ENCODE measurements at places on chromosomes 11 and 22.
A peak's percentile ranks its signal among the peaks of the same experiment; 100 is the strongest.

GRCh38 chr11:10777806-10778205, 26.8 kb downstream of the CTR9 start:
- DNase-seq = no peak

DNA sequence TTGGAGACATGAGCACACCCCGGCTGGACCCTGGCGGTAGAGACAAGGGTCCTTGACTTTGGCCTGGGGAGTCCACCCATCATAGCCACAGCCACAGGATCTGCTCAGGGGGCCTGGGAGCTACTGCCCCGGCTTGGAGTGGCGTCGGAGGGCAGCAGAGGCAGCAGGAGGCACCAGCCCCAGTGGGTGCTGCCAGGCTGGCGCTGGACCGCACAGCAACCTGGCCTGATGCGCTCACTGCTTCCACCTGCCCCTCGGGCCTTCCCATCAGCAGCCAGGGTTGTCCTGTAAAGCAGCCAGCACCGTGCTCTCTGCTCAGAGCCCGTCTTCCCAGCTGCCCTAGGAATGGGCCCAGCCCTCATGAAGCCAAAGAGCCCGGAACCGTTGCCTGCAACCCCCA, 21.9 kb downstream of the SULT4A1 start:
- no peak for DNase-seq

DNA sequence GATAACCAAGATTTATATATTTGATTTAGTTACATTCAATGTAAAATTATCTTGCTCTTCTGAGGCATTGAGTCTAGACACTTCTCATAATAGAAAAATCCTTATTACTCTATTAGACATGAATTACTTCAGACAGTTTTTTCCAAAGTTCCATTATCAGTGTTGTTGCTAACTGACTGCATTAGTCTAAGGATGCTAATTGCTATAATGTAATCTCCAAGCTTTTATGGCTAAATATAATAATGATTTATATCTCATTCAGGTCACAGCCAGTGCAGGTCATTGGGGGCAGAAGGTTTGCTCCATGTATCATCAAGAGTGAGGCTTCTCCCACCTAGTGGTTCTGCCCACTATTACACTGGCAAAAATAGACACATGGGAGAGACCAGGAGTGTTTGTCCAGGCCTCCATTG, 377.2 kb upstream of the DDI1 start:
- DNase-seq = no peak

- peak; percentile 68 for DNase-seq
Measured at GRCh38 chr11:9815486-9816136, 151.7 kb downstream of the SWAP70 start.

DNA sequence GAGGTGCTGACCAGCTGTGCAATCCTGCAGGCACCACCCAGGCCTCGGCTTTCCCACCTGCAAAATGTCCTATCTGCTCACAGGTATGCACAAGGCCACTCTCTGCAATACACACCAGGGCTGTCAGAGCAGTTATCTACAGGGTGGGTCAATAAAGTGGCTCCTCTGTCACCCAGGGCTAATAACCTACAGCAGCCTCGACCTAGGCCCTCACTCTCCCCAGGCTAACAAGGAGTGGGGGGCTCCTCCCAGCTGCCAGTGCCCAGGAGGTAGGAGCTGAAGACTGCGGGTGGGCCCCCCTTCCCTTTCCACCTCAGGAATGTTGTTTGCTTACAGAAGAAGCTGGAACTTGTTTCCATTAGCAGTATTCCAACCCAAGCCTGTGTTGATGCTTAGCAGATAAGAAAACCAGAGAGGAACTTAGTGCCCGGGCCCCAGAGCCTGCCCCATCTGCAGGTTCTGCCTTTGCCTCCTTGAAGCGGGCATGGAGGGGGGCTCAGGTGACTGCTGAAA, 26.8 kb downstream of the MYH9 start:
- DNase-seq = no peak

- DNase-seq = no peak
Measured at GRCh38 chr22:47069270-47069669, 306.8 kb downstream of the TBC1D22A start.

DNA sequence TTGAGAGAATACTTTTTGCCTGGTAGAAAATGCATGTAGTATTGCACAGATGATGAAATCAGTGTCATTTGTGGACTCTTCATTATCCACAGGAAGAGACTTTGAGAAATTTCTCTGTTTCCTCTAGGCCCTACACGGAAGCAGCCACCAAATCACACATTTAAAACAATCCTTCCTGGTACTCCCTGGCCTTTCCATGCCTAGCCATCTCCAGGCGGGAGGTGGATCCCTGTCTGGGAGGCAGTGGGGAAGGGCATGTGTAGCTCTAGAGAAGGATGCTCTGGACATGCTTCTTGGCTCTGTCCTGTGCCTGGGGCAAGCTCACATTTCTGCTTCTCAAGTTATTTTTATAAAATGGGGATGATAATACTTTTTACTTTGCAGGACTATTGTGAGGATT, 114.1 kb downstream of the ADAMTS15 start:
- no peak for DNase-seq

GRCh38 chr11:126359431-126360048, 4.1 kb downstream of the ST3GAL4 start:
- DNase-seq = peak; percentile 79

DNA sequence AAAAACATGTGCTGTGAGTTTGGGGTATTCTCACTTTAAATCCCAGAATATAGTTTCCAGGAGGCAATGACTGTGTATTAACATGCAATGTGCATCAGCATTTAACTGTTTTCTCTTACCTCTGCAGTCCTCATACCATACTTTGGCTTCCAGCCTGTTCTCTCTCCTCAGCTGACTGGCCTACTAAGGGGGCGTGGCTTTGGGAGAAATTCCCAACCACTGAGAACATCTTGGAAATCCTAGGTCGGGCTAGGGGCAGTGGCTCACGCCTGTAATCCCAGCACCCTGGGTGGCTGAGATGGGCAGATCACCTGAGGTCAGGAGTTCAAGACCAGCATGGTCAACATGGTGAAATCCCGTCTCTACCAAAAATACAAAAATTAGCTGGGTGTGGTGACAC, 13.5 kb upstream of the ZC3H12C start:
- DNase-seq = no peak

- DNase-seq = no peak
Measured at GRCh38 chr11:1084561-1085439, 10.1 kb downstream of the MUC2 start.

- DNase-seq = peak; percentile 44
Measured at GRCh38 chr22:36734171-36735058, 30.9 kb upstream of the CACNG2 start.

DNA sequence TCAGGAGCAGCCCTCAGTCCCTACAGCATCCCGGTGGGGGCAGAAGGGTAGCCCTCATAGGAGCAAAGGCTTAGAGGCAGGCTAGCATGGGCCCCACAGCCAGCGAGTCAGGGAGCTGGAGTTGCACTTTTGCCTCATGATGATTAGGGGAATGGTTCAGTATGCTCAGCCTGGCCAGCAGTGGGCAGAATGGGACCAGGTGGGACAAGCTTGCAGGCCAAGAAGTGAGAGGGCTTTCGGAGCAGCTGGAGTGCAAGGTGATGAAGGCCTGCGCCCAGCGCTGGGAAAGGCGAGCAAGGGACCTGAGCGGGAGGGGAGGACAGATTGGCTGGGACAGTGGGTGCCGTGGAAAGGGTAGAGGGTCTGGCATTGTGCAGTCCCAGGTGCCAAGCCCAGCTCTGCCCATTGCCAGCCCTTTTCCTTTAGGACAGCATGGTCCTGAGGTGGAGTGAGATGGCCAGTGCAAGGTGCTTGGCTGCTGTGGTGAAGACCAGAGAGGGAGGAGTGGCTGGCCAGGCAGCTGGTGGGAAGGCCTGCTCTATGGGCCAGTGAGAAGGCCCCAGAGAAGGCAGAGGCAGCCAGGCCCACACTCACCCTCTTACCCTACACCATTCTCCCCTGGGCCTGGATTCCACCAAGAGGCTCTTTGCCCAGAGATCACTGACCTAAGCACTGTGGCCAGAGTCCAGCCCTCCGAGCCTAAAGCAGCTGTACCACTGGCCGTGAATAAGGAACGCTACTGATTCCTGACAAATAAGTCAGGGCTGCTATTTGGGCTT, 47.9 kb upstream of the SUSD2 start:
- no peak for DNase-seq

GRCh38 chr11:112366777-112367176, 106.1 kb upstream of the PLET1 start:
- no peak for DNase-seq

GRCh38 chr11:61791737-61792309, 576 bp downstream of the TMEM258 start:
- DNase-seq = peak; percentile 69

DNA sequence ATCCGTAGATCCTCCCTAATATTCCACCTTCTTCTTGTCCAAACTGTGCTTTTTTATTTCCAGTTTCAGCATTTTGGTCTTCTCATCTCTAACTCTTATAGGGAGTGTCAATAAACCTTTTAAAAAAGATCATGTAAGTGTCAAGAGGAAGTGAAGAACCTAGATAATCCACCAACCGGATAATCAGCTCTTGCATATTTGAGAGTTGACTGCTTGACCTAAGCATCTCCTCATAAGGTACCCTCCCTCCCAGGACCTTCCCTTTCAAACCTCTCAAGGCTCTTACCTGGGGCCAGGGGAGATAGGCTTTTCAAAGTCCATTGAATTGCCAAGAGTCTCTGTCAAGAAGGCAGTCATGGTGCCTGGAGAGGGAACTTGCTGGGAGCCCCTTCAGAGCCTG, 691 bp upstream of the EHF start:
- no peak for DNase-seq

DNA sequence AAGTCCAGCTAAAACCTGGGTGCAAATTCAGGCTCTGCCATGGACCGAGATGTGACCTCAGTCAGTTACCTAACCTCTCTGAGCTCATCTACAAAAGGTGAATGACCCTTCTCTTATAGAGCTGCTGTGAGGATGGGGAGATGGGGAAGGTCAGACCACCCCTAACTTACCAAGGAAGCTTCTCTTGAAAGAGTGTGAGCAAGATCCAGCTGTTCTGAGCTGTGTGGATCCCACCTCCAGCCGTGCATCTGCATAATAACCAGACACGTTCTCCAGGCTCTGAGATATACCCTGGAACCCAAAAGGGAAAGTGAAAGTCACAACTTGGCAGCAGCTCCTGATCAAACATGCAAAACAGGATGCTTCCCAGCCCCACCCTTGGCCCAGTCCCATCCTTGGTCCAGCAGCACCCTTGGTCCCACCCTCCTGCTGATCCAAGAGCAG, at the start of gene APOL3:
Gene APOL3, minus strand, starts transcription at position 257 of the 444 bp plus-strand sequence. CDS start 11,700 bp downstream, outside the sequence.
- DNase-seq = no peak

GRCh38 chr22:47165338-47166032, 403.0 kb downstream of the TBC1D22A start:
- no peak for DNase-seq

GRCh38 chr11:67436459-67437081, 912 bp downstream of the PTPRCAP start:
- no peak for DNase-seq

- DNase-seq = no peak
Measured at GRCh38 chr11:116472651-116473050, 300.1 kb downstream of the BUD13 start.

DNA sequence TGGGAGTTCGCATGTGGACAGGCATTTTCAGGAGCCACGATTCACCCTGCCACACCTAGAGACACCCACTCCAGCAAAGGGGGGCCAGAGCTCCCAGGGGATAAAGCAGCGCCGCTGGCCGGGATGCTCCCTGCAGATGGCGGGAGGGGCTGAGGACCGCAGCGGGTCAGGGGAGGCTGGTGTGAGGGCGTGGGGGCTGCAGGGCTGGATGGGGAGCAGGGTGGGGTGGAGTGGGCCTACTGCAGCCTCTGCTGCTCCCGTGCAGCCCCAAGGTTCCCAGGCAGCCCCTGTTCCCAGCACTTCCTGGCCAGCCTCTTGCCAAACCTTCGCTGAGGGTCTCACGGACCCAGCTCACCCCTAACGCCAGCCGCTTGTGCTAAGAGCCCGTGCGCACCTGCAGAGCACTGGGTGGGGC, 13.0 kb downstream of the MUC5B start:
- DNase-seq = no peak

DNA sequence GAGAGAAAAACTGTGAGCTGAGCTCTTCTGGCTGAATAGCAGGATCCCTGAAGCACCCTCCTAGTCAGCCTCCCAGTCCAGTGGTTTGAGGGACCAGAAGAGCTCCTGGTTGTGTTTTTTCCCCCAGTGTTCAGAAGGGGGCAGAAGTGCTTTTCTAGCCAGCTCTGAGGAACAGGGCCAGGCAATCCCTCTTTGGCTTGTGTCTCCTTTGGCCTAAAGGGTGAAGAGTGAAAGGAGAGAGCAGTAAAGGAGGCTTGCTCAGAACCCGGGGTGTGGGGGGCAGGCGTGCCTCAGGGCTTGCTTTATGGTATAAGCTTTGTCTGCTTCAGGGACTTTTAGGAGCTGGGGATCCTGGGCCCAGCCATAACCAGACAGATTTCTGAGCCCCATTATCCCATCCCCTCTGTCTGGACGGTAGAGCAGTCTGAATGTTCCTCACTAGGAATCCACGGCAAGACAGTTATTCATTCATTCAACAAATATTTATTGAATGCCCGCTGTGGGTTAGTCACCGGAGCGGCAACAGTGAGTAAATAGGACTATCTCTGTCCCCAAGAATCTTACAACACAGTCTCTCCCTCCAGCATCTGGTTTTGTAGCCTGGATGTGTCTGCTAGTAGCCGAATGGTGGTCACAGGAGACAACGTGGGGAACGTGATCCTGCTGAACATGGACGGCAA, 14.5 kb downstream of the ACP2 start:
- peak; percentile 71 for DNase-seq

DNA sequence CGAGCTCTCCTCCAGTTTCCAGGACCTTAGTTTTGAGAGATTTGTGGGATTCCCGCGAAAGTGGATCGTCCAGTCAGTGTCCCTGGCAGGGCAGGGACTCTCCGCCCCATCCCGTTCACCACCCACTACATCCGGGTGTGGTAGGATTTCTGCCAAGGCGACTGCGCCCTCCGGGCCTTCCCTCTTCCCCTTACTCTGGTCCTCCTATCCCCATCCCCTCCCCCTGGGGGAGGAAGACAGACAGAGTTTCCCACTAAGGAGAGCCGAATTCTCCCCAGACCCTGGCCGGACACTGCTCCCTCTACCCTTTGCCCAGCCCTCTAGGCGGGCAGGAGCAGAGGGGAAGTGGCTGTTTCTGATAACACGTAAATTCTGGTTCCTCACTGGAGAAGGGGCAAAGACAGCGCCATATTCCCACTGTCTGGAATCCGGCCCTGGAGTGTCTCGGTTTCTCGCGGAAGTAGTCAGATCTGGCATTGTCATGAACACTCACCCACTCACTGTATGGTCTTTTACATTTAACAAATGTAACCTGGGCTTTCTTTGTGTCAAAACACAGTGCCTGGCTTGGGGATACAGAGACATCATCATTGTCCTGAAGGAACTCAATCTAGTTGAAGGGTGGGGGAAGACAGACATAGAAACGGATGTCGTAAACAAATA, 1.1 kb upstream of the NECTIN1 start:
- DNase-seq = no peak

Measured in GM04504 (cell line).